Mucosa of descending colon (tissue), 3 donors: ENCODE measurements at places on chromosomes 13 and 19. TPM values are rescaled to one million over a fixed set of nuclear protein-coding genes. Genes with fewer than 3 reads are reported as not detected.

The PSG11 gene
- not detected for total RNA-seq

The ZNF575 gene
- 9.6 TPM for total RNA-seq

The FCER2 gene
- 0.29 TPM for total RNA-seq

The RDH8 gene
- not detected for total RNA-seq

The HNRNPA1L2 gene
- total RNA-seq = 5.0 TPM

The CYTH2 gene
- 86.9 TPM for total RNA-seq

The BRSK1 gene
- total RNA-seq = 18.1 TPM
